Activated CD8-positive, alpha-beta memory T cell treated with anti-CD3 and anti-CD28 coated beads, Interleukin-2, amount 50 U/mL, for 48 hours (primary cell): ENCODE measurements at places on chromosomes 1 and 21.

DNA sequence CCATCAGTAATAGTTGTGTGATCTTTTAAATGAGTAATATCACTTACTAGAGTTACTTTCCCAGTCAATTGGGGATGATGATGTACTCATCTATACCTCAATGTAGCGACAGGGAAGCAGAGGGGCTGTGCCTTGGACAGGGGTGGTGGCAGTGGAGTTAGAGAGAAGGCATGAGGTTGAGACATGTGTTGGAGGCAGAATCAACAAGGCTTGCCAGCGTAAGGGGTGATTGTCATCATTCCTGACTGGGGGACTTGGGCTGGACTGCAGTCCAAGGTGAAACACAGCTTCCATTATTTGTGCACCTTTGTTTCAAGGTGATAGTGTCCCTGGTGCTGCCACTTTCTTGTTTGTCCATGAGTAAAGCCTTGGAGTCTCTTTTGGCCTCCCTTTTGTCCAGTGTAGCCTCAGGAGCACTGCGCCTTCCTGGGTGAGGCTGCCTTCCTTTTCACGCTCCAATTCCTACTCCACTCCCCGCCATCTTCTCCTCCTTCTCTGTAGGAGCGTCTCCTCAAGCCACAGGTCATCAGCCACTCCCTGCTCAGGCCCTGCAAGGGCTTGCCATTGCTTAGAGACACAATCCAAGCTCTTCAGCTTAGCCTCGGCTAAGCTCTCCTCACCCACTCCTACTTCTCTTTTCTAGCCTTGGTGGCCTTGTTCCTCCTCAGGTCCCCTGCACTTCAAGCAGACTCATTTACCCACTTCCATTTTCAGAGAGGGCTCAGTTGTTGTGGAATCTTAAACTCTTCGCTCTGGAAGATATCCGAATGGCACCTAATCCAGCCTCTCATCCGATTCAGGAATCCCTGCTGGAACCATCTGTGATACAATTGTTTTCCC is 77.6 kb upstream of the CD34 start:
- no peak for DNase-seq

DNA sequence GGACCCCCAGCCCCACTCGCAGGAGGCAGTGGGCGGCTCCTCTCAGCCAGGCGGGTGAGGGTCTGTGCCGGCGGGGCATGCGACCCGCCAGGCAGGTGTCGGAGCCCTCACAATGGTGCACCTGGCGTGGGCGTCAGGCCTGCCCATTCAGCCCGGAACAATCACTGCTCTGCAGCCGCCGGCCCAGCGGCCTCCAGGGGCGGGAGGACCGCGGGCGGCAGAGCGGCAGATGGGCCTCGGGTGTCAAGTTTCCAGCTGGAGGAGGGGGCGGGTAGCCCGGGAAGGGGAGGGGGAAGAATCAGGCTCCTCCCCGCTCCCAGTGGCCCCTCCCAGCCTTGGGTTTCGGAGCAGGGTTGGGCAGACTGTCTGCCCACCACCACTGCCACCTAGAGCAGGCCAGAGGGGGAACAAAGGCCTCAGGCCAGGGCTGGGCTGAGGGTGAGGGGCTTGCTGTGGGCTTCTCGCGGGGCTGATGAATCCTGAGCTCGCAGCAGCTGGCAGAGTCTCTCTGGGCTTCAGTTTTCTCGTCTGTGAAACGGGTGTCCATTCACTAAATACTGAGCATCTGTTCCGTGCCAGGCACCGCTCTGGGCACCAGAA is 39.5 kb upstream of the CASZ1 start:
- no peak for DNase-seq

GRCh38 chr1:77370583-77371306 is 88.9 kb downstream of the AK5 start:
- no peak for DNase-seq

GRCh38 chr1:16209847-16210407 is 2.5 kb downstream of the ARHGEF19 start:
- DNase-seq = no peak
